AG08396 (cell line): ENCODE measurements at places on chromosomes 6 and 20.

- DNase-seq, result peak; percentile 45
Measured at GRCh38 chr6:148747471-148748165, 788 bp downstream of the UST start.

GRCh38 chr6:38436726-38437465 lies 202.8 kb downstream of the BTBD9 start:
- peak; percentile 24 for DNase-seq

- DNase-seq, result no peak
Measured at GRCh38 chr20:4697189-4697830, 24.4 kb upstream of the PRND start.

GRCh38 chr6:167850782-167851181 lies 24.1 kb downstream of the AFDN start:
- no peak for DNase-seq

GRCh38 chr20:10686356-10687133 lies 12.7 kb upstream of the JAG1 start:
- no peak for DNase-seq

GRCh38 chr6:151609146-151609902 lies 115.5 kb downstream of the CCDC170 start:
- DNase-seq, result no peak

DNA sequence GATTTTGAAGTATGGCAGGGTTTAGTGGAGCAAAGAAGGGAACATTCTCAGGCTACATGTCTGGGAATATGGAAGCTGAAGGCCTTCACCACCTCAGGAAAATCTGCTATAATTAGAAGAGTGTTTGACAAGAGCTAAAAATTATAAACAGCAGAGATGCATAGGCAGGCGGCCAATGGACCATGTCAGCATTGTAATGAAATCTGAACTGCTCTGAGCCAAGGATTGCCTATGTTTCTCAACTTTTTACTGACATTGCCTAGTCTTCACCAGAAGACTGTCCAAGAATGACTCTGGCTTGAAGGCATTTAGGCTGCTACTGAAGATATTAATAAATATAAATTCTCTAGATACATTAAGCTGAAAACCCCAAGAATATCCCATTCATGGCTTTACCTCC lies 84.1 kb downstream of the C6orf52 start:
- DNase-seq, result peak; percentile 45
